Mucosa of descending colon (tissue), 3 donors: ENCODE measurements at places on chromosomes 7 and 10.

GRCh38 chr10:26555719-26556368 is 117.7 kb downstream of the APBB1IP start:
- no peak for DNase-seq

DNA sequence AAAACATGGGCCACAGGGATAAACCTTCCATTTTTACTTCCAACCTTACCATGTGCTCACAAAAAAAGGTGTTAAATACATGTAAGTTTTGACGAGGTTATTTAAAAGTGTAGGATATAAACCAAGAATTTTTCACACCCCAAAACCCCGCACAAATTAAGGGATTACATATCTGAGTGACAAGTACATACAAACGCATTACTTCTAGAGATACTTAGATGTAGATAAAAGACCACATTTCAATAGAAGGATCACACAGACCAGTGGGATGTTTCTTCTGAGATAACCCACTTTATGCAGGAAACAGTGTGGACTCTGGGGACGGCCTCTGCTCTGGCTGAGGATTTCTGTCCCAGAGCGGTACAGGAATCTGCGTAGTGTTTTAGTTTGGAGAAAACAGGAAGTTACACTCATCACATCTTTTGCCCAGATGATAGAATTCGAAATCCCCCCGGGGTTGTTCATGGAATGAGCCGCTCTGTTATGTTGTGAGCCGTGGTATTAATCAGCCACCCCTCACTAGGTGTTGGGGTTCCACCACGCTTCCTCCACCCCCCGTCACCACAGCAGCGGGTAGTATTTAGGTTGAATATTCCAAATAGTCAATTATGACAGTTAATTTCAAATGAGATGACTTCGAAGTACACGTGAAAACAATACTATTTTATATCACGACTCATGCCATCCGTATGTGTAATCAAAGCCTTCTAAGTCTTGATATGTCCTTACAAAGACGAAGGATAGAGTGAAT is 1.3 kb upstream of the CUL1 start:
- no peak for DNase-seq

DNA sequence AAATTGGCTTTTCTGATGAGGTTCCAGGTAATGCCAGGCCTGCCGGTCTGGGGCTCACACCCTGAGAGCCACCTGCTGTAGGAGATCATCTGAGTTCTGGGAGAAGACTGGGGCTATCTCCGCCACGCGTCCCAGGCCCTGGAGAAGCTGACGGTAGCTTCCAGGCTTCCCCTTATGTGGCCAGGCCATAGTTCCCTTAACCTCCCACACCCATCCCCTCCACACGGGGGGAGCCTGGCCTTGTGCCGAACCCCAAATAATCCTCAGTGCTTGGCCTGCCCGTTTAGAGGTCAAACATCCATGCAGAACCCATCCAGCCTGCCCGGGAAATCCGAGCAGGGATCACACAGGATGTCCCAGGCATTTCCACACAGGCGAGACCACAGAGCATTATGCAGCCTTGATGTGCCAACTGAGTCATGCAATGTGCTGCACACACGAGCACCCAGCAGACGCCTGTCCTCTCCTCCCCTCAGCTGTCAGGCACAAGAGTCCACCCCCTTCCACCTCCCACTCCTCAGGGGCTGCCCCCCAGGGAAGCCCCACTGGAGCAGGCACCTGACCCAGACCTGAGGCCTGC is 176.2 kb downstream of the PRKAG2 start:
- no peak for DNase-seq

- no peak for DNase-seq
Observed at GRCh38 chr7:2193575-2194305, 39.0 kb downstream of the MAD1L1 start.

DNA sequence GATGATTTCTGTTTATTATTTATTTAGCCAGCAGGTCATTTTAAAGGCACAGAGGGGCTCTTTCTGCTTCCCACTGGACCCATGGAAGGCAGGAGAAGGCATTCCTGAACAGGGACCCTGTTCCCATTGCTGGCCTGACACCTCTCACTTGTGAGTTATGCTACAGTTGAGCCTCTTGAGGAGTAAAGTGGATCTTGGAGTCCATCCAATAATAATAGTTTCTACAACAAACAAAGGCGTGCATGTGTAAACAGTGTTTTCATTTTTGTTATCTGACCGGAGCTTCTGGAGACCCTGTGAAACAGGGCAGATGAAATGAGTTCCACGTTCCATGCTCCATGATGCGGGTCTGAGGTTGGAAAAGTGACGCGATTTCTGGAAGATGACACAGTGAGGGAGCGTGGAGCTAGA is 127.3 kb upstream of the HABP2 start:
- DNase-seq, result no peak

DNA sequence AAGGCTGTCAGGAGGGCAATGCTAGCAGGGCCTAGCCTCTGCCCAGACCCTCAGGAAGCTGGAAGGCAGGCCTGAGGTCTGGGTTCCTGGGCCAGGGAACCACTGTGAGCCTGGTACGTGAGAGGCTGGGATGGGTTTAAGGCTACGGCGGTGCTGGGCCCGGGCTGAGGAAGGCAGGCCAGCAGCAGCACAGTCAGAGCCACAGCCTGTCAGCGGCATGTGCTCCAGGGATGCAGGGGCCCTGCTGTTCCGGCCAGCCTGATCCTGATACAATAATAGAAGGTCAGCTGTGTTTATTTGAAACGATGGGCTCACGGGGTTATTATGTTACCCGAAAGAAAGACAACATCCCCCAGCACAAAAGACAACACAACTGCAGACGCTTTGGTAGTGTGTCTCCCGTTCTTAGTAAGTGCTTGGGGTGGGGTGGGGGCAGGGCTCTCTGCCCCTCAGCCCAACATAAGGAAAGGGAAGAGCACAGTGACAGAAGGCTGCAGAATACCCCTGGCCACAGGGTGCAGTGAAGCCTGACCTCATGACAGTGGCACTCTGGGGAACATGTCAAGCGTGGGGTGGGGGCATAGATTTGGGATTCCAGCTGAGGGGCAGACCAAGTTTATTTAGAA is 95.0 kb downstream of the COL13A1 start:
- DNase-seq, result no peak

DNA sequence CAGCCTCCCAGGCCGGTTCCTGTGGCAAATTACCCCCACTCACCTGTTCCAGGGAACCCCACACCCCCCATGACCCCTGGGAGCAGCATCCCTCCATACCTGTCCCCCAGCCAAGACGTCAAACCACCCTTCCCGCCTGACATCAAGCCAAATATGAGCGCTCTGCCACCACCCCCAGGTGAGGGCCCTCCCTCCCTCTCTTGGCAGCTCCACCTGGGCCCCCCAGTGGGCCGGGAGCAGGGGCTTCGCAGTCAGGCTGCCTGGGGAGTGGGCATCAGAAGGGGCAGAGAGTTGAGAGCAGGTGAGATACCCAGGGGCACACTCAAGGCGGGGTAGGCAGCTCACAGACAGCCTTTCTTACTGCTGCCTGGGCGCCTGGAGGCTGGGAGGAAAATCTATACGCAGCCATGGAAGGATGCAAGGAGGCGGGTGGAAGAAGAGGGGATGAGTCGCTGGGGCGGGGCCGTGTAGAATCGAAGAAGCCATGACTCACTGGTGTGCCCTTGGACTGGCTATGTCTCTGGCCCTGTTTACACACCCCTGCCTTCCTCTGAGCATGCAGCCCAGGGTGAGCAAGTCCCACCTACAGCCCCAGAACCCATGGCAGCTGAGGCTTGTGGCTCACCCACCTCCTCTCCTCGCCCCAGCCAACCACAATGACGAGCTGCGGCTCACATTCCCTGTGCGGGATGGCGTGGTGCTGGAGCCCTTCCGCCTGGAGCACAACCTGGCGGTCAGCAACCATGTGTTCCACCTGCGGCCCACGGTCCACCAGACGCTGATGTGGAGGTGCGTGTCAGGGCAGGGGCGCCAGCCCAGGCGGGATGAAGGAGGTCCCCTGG is 48.6 kb upstream of the PPIF start:
- peak; percentile 67 for DNase-seq

DNA sequence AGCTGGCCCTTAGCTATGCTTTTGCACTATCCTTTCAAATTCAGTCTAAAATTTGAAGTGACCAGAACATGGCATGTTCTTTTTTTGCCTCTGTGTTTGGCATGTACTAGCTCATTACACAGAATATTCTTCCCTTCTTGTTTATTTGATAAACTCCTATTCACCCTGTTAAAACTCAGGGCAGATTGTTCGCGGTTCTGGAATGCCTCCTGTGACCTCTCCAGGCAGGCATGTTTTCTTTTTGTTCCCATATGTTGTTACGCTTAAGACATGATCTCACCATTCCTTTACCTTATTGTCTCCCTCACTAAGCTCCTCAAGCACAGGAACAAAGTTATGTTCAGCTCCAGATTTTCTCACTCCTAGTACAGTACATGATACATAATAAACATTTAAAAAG is 181.7 kb downstream of the CCSER2 start:
- no peak for DNase-seq

DNA sequence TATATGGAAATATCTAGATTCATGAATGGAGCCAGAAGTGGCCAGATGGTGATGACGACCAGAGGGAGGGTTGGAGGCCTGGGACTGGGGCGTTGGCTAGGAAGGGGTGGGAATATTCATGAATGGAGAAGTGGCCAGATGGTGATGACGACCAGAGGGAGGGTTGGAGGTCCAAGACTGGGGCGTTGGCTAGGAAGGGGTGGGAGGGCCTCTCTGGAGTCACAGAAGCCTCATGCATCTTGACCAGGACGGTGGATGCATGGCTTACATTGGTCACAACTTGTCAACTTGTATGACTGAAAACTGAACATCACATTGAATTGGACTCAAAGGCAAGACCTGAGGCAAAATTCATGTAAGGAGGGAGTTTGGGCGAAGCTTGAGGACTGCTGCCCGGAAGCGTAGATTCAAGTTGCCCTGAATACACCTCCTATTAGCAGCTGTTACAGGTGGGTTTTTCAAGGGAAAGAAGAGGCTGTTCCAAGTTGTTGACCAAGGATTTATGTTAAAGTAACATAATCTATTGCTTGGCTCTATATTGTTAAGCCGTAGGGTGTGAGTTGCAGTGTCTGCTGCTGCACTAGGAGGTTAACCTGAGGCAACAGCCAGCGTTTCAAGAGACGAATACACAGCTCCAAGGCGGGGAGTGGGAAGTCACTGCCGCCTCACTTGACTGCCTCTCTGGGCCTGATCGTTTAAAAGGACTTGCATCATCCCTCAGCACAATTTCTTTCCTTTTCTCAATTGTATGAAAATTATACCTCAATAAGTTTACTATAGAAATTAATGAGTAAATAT is 55.1 kb upstream of the FAM20C start:
- no peak for DNase-seq

- DNase-seq, result no peak
Observed at GRCh38 chr10:99981581-99982199, 28.1 kb downstream of the DNMBP start.
